ENCODE measurements at places on chromosomes 1 and 21.

GRCh38 chr1:67575861-67576260 is 109.1 kb upstream of the GADD45A start:
- DNase-seq: no peak

DNA sequence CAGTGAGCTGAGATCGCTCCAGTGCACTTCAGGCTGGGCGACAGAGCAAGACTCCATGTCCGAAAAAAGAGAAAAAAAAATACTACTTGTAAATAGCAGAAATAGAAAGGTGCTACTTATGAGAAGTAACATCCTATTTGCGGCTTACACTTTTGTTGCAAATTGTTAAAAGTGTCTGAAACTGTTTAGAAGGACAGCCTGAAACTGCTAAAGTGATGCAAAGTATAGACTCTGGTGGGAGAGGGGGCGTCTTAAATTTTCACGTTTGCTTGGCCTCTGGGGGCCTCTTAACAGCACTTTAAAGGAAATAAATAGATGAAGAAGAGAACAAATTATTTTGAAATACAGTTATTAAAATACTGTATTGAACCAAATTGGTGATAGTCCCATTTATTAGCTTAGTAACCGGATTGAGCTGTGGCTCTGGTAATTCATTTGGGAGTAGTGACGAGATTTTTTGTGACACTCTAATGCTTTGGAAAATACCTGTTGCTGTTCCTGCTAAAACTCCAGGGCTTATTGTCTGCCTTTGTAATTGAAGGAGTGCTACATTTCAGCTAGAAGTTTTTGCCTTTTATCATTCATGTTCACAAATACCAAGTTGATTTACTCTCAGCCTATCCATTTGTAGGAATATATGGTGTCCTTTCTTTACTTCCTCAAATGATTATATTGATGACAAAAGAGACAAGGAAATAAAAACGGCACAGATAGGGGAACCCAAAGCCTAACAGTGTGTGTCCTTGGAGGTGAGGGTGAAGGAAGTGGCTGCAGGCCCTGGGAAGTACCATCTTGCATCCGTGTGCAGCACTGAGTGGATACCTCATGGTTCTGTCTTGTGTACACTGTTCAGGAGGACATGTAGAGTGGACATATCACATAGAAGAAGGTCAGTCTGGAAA is 6.2 kb downstream of the PKNOX1 start:
- DNase-seq: no peak

- no peak for DNase-seq
Observed at GRCh38 chr1:157418659-157419058, 133.7 kb downstream of the FCRL5 start.

DNA sequence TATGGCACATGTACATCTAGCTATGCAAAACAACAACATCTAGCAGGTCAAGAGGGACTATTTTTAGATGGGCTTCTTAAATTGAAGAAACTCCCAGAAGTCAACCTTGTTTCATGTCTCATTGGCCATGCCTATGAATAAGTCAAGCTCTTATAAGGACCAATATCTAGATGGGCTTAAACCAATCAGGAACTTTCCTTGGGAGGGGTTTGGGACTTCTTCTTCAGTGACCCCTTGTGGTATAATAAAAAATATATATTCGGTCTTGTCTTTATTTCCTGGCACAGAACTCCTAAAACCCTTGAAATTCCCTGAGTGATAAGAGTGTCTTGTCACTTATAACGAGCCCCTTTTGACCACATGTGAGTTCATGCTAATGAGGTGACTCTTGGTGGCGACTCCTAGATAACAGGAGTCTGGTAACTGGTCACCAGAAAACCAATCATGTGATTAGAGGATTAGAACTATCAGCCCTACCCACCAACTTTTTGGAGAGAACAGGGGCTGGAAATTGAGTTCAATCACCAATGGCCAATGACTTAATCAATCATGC is 218.3 kb downstream of the HHIPL2 start:
- DNase-seq: no peak

GRCh38 chr1:11294951-11295350 is 22.0 kb downstream of the UBIAD1 start:
- DNase-seq: no peak

DNA sequence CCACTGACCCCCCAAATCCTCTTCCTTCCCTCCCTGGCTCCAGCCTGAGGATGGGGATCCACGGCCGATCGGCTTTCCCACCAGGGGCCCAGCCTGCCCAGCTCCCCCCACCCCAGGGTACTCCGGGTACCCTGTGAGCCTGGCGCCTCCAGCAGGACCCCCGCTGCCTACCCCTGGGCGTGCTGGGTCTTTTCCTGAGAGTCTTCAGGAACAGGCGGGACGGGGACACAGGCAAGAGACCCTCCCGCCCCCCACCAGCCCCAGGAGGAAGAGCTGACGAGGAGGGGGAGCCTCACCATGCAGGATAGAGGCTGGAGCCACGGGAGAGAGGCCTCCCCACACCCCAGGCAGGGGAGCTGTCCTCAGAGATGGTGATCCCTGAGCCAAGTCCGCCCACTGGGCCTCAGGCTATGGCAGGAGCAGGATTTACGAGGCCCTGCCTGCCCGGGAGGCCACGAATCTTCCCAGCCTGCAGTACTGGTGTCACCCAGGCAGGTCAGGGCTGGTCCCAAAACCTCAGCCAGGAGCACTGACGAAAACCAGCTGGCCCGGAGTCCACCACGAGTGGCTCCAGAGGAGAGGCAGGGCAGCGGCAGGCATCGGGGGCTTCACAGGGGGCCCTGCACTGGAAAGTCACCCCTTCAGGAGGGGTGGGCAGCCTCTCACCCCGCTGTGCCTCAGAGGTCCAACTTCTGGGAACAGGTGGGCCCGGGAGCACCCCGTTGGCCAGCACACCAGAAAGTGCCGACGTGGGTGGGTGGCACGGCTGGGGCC is 58.0 kb downstream of the MEGF6 start:
- no peak for DNase-seq

DNA sequence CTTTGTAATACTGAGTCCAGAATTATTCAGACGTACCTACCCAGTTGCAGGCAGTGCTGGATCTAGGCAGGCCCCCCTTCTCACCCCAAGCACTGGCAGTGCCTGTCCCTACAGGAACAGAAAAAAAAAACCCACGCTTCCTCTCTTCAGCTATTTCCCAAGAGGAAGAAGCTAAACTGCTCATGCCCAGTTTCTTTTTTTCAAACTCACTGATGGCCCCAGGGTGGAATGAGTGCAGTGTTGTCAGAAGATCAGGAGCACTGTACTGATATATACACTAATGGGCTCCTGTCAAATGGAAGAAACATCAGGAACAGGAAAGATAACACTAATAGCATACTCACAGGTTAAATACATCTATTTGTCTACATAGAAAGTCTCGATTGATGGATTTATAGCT is 28.2 kb upstream of the DOCK7 start:
- no peak for DNase-seq

DNA sequence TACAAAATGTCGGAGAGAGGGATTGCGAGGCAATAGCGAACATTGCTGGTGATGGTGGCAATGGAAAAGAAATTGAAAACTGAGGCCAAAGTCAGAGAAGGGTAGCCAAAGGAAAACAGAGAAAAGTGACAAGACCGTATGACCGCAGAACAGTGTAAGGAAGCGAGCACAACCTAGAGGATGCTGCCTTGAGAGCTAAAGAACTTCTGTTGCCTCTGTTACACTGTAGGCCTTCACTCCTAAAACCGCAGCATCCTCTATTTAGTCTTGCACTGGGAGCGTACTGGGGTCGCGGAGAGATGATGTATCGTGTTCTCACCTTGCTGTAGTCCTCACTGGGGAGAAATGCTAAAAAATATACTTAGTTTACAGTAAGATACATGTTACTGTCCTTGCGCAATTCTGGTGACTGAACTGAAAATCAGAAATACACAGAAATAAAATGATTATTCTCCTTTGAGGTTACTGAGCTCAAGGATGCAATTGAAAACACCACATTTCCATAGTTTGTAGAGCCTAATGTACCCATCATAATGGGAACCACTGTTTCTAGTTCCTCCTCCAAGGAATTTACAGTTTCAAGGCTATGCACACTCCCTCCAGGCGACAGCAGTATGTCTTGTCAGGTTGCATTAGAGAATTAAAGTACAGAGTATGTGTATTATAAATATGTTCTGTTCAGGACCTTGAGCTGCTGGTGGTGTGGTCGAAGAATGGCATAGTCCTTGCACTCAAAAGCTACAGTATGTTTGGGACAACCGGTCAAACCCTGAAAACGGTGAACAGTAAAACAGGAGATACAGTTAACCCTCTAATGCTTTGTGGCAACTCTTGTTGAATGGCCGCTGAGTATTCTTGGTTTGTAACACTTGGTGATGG is 1.3 kb downstream of the NEK7 start:
- DNase-seq: no peak

- no peak for DNase-seq
Observed at GRCh38 chr21:33139084-33139483, 69.1 kb downstream of the OLIG1 start.

GRCh38 chr1:238139713-238140112 is 249.0 kb upstream of the ZP4 start:
- DNase-seq: no peak

- no peak for DNase-seq
Observed at GRCh38 chr1:230394741-230395140, 31.4 kb downstream of the PGBD5 start.

GRCh38 chr1:2962946-2963345 is 58.3 kb upstream of the ACTRT2 start:
- no peak for DNase-seq

DNA sequence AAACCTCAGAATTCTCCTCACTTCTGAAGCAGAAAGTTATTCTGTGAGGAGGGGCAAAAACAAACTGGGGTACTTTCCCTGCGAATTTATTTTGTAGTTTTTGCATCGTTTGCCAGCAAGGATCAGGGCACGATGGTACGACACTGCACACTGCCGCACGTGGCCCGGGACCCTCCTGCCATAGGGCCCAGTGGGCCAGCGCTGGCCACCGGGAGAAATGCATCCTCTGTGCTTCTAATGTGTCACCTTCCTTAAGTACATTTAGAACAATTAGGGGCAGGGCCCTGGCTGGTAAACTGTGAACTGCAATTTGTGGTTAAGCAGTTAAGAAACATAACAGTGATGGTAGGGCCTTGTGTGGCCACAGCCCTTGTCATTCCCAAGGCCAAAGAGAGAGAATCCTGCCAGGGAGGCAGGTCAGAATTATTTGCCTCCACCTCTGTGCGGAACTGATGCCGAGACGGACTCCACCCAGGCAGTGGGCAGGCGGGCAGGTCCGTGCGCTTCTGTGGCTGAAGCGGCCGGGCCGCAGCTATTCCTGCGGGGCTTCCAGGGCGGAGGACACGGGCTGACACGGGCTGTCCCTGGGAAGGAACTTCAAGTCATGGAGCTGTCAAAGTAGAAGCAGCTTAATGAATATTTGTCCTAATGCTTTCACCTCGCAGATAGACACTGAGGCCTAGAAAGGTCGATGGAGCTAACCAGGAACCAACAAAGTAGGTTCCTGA is 12.5 kb downstream of the GPR137B start:
- no peak for DNase-seq

GRCh38 chr1:207645635-207646081 is 725 bp downstream of the CR1L start:
- no peak for DNase-seq

GRCh38 chr1:203268901-203269653 is 36.2 kb upstream of the BTG2 start:
- peak; percentile 43 for DNase-seq

- DNase-seq: no peak
Observed at GRCh38 chr1:156176610-156177210, 17.2 kb upstream of the SLC25A44 start.

- DNase-seq: no peak
Observed at GRCh38 chr1:19661721-19662228, 2.9 kb upstream of the HTR6 start.

- DNase-seq: no peak
Observed at GRCh38 chr1:11703357-11704193, 12.1 kb downstream of the DRAXIN start.

- no peak for DNase-seq
Observed at GRCh38 chr1:162908236-162908635, 47.3 kb upstream of the CCDC190 start.

GRCh38 chr1:6738987-6739676 is 37.5 kb upstream of the DNAJC11 start:
- no peak for DNase-seq

- no peak for DNase-seq
Observed at GRCh38 chr1:8443558-8444194, 125.8 kb downstream of the SLC45A1 start.

DNA sequence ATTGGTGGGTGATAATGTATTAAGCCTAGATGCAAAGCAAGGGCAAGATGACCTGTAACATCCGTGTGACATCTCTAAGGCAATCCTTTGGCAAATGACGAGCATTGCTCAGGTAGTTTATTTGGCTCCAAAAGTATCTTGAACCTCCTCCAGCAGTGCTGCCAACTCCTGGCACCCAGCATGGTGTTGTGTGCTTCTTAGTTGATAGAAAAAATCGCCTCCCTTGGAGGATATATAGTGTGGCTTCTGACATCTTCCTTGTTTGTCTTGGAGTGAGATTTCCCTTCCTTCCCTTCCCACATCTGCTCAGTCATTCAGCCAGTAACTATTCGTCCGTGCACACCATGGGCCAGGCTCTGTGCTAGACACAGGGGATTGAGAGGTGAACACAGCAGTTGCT is 121.8 kb downstream of the TOMM20 start:
- no peak for DNase-seq

DNA sequence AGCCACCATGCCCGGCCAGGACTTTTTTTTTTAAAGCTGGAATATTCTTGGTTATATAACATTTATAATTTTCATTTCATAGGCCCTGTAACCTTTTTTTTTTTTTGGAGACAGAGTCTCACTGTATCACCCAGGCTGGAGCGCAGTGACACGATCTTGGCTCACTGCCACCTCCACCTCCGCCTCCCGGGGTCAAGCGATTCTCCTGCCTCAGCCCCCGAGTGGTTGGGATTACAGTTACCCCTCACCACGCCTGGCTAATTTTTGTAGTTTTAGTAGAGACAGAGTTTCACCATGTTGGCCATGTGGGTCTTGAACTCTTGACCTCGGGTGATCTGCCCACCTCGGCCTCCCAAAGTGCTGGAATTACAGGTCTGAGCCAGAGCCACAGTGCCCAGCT is 12.6 kb downstream of the ZYG11B start:
- DNase-seq: no peak

DNA sequence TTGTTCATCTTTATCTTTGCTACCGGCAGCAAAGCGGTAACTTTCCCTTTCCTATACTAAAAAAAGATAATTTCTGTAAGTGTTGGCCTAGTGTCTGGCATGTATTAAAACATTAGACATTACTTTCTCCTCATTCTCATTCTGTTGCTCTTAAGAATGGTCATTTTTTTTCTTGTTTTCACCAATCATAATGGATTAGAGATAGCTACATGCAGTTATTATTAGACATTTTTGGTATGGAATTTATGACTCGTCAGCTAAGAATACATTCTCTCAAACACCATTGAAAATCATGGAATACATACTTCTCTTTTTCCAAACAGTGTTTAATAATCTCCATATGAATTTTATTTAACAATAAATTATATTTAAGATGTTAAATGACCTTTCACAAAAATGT is 1154.6 kb downstream of the BRINP3 start:
- no peak for DNase-seq

- no peak for DNase-seq
Observed at GRCh38 chr1:40977716-40978115, 1.8 kb upstream of the CTPS1 start.

GRCh38 chr1:220817907-220818306 is 31.2 kb downstream of the MTARC1 start:
- DNase-seq: no peak

GRCh38 chr1:105785021-105785420 is 1271.5 kb upstream of the PRMT6 start:
- no peak for DNase-seq
